ENCODE measurements at places on chromosomes 1 and 21.

- DNase-seq: no peak
Observed at GRCh38 chr1:15160626-15161025, 7.1 kb downstream of the TMEM51 start.

DNA sequence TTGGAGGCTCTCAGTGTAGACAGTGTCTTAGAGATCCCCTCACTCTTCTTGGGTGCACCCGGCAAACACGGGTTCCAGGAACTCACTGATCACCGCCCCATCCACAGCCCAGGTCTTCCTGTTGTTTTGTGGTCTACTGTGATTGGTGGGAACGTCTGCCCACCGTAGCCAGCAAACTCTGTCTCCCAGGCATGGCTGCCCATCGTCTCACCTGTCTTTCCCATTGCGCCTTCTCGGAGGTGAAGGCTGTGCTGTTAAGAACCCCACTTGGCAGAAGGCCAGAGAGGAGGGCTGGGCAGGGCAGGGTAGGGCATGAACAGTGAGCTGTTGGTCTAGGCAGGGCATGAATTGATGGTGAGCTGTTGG lies 14.1 kb upstream of the KCNA2 start:
- DNase-seq: no peak

GRCh38 chr21:41164981-41165655 lies 2.8 kb upstream of the BACE2 start:
- no peak for DNase-seq

DNA sequence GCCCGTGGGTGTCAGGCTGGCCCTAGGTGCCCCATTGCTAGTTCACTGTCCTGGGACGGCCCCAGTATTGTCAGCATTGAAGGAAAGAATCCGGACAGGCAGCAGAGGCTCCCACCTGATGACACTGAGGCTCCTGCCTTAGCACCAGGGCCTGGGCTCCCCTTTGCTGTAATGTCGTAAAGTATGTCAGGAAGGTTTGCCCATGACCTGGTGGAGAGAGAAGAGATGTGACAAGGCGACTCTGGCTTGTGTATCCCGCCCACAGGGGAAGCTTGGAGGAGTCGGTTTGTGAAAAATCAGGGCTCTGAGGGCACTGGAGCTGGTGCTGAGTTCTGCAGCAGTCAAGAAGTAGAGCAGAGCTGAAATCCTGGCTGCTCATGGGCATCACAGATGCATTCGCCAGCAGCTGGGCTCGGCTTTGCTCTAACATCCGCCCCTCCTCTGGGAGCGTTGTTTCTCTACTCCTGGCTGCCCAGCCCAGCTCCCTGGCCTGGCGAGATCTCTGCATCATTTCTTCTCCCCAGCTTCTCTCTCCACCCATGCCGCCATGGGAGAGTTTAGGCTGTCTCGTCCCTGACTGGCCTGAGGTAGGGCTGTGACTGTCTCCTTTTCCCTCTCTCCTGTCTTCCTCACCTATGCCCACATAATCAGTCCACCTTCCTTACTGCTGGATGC lies 74.1 kb downstream of the ADARB1 start:
- no peak for DNase-seq

- DNase-seq: no peak
Observed at GRCh38 chr1:226638608-226639007, 90.0 kb downstream of the STUM start.
